ENCODE measurements at places on chromosomes 12 and 14. TPM values are rescaled to one million over a fixed set of nuclear protein-coding genes. Genes with fewer than 3 reads are reported as not detected.

Gene MGST1
- polyA plus RNA-seq, result 7.1 TPM

Gene ZFYVE26
- polyA plus RNA-seq, result 12.8 TPM

GRCh38 chr12:88870000-88870737 lies 289.9 kb upstream of the KITLG start:
- DNase-seq, result no peak

Gene PLEKHG7
- 0.13 TPM for polyA plus RNA-seq

- DNase-seq, result no peak
Observed at GRCh38 chr12:80684077-80684495, 23.3 kb upstream of the MYF6 start.

DNA sequence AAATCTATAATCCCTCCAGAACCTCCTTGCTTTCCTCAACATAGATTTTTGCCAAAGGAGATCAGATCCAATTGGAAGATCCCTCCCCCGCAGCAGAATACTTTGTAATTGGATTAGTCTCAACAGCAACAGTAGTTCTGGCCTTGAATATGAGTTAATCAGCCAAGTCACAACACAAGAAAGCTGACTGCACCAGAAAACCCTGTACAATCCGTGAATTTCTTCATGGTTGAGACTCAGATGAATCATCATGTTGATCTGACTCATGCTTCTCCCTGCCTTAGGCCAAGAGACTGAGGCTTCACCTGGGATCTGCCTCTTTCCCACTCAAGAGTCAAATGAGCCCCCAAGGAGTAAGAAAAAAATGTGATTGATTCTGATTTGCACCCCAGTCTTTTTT lies 3.0 kb upstream of the METTL17 start:
- DNase-seq, result no peak

DNA sequence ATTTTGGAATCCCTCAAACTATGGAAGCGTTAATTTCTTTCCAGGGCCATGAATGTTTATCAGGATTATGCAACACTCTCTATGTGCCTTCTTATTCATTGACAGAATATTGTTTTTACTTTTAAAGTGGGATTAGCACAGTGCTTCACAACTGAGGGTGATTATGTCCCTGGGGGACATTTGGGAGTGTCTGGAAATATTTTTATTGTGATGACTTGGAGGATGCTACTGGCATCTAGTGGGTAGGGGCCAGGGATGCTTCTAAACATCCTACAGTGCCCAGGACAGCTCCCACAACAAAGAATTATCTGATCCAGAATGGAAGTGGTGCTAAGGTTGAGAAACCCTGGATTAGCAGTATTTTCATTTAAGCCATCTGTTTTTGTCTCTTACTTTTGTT lies 338.5 kb upstream of the SOX5 start:
- DNase-seq, result no peak

GRCh38 chr12:109557805-109558204 lies 15.5 kb downstream of the MMAB start:
- no peak for DNase-seq

DNA sequence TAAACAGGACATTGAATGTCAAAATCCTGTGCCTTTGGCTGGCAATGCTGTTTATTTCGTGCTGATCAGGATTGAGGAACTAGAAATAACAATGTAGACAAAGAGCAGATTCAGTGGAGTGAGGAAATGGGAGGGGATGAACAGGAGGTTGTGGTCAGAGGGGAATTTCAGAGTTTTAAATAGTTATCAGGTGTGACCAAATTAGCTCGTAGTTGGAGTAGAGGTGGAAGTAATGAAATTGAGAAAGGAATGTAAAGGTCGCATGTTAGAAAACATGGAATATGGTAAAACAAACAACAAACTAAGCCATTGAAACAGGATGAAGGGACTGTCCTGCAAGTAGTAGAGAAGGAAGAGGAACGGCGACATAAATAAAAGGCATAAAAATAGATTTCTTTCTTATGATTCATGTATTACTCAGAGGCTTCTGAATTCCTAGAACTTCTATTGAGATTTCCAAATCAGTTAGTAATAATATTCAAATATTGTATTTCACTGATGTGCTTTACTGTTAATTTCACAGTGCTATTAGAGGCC lies 9.5 kb upstream of the SAV1 start:
- no peak for DNase-seq

Gene BATF
- 0.56 TPM for polyA plus RNA-seq
